Activated CD8-positive, alpha-beta T cell treated with anti-CD3 and anti-CD28 coated beads, Interleukin-2, amount 10 ng/mL, durations not matched to agents 7 days and 5 days (primary cell): ENCODE measurements at places on chromosomes 2 and 18. TPM values are rescaled to one million over a fixed set of nuclear protein-coding genes. Genes with fewer than 3 reads are reported as not detected.
A peak's percentile ranks its signal among the peaks of the same experiment; 100 is the strongest.

DNA sequence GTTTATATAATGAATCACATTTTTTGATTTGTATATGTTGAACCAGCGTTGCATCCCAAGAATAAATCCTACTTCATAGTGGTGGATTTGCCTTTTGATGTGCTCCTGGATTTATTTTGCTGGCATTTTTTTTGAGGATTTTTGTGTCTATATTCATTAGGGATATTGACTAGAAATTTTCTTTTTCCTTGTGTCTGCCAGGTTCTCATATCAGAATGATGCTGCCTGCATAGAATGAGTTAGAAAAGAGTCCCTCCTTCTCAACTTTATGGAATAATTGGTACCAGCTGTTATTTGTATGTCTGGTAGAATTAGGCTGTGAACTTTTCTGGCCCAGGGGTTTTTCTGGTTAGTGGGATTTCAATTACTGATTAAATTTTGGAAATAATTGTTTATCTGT lies 457.4 kb upstream of the DSEL start:
- no peak for DNase-seq

DNA sequence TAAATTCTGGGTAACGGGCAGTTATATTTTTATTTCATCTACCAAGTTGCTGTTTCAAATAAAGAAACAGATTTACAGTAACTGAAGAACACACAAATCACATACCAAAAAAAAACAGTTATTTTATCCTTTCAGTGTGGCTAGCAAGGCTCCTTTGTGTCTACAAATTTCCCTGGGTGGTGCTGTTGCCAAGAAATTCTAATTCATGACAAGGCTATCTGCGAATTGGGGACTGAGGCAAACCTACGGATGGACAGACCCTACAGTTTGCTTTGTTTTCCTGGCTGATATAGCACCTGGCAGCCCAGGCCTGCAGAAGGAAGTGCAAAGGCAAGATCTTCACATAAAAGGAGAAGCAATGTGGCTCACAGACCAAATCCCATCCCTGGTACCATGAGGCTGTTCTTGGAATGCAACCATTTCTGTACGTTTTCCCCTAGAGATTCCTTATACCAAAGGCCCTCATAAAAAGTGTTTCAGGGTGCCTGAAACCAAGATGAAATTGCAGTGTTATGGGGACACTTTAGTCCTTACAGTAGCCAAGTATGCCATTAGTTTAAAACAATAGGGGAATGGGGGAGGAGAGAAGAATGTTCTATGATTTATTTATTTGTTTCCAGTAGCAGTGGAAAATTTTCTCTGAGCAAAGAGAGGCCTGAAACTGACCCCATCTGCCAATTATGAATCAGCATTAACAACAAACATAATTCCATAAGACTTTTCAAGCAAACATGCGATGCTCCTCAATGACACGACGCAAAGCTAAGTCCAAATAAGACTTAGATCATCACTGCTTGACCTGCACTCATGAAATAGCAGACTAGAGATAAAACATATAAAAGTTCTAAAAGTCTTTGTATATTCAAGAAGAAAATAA lies 4.3 kb downstream of the KLF7 start:
- DNase-seq, result no peak

GRCh38 chr18:42417189-42417588 lies 462.2 kb downstream of the PIK3C3 start:
- DNase-seq, result no peak

ERMN gene
- 3.2 TPM for total RNA-seq

ARHGAP28 gene
- total RNA-seq, result not detected

ANKRD36B gene
- 51.3 TPM for total RNA-seq

DNA sequence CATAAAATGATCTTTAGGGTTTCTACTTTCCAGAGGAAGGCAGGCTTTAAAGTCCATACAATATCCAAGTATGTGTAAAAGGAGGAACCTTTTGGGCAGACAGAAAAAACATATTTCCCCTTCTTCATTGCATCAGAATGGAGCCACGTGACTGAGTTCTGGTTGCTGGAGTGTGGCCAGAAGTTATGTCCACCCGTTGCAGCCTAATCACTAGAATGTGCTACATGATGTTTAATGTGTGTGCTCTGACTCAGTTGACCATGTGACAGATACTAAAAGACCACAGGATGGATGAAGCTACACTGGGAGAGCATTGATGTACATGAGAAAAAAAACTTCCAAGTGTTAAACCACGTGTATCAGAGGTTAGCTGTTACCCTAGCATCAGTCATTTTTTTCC lies 460.9 kb downstream of the RIT2 start:
- no peak for DNase-seq

FNDC4 gene
- not detected for total RNA-seq

DNA sequence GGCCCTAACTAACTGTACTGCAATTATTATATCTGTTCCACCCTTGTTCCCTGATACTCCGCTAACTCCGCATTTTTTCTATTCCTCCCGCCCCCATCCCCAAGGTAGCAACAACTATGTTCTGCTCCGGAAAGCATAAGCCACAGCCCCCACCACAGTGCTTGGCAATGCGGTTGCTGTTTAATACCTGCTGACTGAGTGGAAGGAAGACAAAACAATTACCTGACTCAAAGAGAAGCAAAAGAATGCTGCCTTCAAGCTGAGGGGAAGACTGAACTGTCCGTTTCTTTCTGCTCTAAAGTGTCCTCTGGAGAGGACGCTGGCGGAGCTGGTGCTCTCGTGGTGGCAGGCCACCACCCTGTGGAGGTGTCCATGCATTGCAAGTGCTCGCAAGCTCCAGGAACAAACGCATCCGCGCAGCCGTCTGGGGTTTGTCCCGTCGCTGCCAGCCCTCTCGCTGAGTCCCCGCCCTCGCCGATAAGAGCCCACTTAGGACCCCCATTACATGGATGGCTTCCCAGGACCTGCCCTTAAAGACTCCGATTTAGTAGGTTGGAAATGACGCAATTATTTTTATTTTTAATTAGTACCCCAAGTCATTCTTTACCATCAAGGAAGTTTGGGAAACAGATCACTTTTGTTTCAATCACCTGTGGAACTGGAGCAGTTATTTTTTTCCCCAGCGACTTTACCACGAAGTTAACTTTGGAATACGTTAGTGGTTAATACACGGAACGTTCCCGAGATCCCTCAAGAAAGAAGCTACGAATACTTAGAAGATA lies 1.6 kb upstream of the MYL12A start:
- peak; percentile 89 for DNase-seq

MATN3 gene
- total RNA-seq, result not detected

- no peak for DNase-seq
These were observed 90.4 kb downstream of the TNS1 start for GRCh38 chr2:217912098-217913024.

GRCh38 chr18:68948622-68949021 lies 150.7 kb downstream of the CCDC102B start:
- no peak for DNase-seq

DNA sequence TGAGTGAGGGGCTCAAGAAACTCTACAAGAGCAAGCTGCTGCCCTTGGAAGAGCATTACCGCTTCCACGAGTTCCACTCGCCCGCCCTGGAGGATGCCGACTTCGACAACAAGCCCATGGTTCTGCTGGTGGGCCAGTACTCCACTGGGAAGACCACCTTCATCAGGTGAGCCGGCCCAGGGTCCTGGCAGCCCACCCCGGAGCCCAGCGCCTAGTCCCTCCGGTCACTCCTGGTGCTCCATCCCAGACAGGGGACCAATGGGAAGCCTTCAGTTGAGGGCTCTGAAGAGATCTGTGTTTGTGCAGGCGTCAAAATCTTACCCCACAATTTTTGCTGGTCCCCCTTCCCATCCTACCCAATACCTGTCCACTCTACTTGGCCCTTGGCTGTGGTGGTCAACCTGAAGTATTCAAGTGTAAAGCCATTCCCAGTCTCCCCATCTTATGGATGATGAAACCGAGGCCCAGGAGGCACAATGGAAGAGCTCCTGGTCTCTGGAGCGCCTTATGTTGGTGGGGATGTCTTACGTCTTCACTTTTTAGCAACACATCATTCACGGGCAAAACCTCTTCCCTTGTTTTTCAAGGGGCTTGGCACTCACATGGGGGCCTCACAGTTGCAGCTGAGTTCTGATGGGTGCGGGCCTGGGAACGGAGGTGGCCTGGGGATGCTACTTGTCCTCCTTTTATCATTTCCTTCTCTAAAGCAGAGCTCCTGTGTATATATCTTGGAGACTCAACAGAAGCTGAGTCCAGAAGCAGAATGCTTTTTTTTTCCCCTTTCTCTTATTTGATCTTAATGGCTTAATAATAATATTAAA lies 941 bp downstream of the EHD3 start:
- DNase-seq, result no peak

DNA sequence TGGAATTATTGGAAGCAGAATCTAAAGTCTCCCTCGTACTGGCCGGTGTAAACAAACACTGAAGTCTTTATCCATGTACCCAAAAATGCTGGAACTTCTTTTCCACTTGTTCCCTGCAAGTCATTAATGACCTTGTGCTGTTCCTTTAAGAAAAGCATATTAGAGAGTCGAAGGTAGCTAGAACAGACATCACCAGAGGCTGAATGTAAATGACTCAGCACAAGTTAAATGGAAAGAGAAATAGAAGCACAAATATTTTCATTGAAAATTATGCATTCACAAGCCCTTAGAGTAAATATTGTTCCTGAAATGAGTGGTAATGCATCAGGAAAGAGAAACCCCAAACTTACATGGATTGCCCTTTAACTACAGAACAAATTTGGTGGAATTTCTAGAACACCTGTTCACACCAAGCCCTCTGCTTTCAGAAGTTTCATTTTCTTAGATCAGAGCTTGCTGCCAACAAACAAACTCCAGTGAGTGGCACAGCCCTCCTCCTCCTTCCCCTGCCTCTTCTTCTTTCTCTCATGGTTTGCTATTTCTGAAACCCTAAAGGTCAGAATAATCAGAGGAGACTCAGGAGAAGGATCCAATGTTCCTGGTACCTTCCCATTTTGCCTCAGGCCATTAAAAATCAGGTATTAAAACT lies 264.3 kb downstream of the TXNL1 start:
- DNase-seq, result no peak

TBC1D8 gene
- 0.70 TPM for total RNA-seq

GRCh38 chr2:106536490-106536889 lies 49.3 kb downstream of the CD8B2 start:
- no peak for DNase-seq

DNA sequence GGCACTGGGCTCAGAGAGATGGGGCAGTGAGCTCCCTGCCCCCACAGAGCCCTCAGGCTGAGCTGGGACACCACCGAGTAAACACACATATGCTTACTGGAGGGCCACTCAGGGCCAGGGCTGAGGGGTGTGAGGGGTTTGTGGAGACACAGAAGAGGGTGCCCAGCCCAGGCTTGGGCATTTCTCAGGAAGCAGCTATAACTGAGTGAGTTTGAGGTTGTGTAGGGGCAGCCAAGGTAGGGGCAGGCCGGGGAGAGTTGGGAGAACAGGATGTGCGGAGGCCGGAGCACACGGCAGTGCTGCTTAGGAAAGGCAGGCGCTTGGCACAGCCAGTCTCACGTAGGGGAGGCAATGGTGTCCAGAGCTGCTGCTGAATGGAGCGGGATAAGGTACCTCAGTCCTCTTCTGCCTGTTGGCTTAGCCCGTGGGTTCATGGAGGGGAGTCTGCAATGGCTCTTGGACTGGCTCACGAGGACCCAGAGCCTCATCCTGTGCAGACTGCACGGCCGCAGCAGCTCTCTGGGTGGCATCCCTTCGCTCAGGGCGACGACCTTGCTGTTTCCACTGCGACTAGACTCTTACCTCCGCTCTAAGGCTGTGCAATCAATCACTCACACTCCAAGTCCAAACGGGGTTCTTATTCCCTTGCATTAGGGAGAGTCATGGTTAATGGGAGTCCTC lies 466.1 kb upstream of the HS6ST1 start:
- DNase-seq, result no peak

- DNase-seq, result peak; percentile 9
These were observed 101.6 kb upstream of the TEX51 start for GRCh38 chr2:126796931-126797621.

DNA sequence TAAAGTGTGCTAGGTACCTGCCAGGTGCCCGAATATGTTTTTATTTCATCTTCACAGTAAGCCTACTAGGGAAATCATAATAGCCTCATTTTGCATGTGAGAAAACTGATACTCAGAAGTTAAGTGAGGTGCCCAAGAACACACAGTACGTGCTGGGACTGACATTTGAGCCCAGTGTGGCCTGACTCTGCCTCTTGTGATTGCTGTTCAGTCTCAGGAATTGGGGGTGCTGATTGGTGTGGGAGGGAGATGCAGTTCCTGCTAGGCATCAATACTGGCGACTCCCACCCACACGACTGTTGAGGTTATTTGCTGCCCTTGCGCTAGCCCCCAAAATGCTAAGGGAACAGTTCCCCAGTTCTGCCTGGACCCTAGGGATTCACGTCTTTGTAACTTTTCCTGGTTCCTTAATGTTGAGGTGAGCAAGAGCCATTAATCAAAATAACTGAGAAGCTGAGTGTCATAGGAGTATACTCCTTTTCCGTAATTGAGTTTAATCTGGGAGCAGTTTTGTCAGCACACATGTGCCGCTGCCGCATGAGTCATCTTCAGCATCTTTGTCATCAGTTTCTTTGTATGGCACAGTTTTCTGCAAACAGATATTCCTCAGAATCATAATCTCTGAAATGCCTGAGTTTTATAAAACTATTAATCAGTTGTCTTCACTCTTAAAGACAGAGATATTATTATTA lies 120.7 kb downstream of the NCK2 start:
- DNase-seq, result no peak

CAPN13 gene
- total RNA-seq, result not detected
